ENCODE measurements at places on chromosomes 3 and 15.

DNA sequence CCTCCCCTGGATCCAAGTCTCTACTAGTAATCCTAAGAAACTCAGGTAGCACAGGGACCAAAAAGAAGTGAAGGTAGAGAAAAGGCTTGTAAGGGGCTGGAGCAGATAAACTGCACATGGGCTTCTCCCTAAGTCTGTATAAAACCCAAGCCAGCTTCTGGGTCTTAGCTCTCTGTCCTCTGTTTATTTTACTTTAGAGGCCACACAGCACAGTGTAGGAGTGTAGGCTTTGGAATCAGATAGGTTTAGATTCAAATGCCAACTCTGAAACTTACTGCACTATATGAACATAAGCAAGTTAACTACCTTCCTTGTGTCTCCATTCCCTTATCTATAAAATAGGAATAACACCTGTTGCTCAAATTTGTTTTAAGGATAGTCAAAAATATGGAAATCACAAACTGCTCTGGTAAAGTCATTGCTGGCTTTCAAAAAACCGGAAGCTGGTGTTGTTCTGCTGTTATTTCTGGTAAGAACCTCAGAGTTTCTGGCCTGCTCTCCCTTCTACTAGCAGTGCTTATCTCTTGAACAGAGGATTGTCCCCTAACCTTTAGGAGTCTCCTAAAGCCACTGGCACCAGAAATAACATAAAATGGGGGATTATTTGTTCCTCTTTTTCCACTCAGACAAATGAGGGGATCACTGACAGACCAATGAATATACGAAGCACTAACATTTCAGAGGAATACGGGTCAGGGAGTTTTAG lies 33.8 kb downstream of the PIK3R4 start:
- DNase-seq = no peak

DNA sequence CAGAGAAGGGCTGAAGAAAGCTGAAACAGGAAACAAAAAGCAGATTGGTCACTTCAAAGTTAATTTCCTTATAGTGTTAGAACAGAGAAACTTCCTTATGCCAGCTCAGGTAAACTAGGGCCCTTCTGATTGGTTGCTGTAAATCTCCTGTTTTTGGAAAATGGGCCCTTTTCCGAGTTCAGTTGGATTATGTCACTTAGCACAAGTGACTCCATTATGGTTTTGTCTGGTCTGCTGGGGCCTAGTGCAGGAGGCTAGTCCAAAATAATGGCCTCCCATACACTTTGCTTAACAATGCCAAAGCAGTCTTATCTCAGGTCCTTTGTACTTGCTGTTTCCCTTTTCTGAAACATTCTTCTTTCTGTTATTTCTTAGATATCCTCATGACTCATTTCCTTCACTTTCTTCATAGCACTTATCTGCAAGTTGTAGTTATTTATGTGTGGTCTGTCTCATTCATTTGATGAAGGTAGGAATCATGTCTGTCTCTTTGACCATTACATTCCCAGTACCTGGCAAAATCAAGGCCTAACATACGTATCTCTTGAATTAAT lies 7.7 kb upstream of the DCP1A start:
- DNase-seq = no peak

DNA sequence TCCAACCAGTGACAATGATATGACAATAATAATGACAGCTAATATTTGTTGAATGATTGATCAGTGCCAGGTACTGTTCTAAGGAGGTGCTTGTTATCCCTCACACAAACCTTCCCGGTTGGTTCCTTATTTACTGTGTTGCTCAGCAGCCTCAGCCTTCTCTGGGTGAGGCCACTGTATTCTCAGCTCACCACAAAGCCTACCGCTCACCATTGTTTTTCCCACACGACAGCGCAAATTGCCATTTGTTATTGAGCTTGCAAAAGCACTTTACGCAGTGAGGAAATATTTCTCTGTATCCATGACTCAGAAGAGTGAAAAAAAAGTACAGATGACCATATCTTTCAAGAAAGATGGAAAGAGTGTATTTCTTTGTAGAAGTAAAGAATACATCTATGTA lies 49.5 kb upstream of the PDZRN3 start:
- no peak for DNase-seq

DNA sequence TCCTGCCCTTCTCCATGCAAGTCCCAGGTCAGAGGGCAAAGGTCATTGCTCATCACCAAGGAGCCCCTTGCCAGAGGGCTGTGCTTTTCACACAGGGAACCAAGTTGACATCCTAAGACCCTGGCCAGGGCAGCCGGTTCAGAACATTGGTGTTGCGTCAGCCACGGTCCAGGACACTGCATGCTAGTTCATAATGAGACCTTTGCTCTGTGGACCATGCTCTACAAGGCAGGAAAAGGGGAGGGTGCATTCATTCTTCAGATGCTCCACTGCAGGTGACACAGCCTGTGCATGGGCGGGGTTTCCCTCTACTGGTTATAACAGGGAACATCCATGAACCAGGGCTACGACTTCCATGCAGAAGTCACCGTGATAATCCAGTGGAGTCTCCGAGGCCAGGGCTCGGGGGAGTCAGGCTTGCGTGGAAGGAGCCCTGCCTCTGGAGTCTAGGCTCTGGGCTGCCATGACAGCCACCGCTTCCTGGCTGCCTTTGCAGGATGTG lies 81.6 kb downstream of the OCA2 start:
- no peak for DNase-seq

- DNase-seq = no peak
Measured at GRCh38 chr15:33135355-33135781, 59.1 kb downstream of the FMN1 start.

- no peak for DNase-seq
Measured at GRCh38 chr15:95937128-95937528, 393.4 kb upstream of the NR2F2 start.

- DNase-seq = no peak
Measured at GRCh38 chr3:123499322-123499721, 50.4 kb upstream of the ADCY5 start.

- DNase-seq = no peak
Measured at GRCh38 chr3:13493867-13494441, 13.8 kb downstream of the HDAC11 start.

- no peak for DNase-seq
Measured at GRCh38 chr15:40198355-40199085, 37.7 kb downstream of the BUB1B start.

- no peak for DNase-seq
Measured at GRCh38 chr3:10635446-10636076, 130.2 kb upstream of the ATP2B2 start.

DNA sequence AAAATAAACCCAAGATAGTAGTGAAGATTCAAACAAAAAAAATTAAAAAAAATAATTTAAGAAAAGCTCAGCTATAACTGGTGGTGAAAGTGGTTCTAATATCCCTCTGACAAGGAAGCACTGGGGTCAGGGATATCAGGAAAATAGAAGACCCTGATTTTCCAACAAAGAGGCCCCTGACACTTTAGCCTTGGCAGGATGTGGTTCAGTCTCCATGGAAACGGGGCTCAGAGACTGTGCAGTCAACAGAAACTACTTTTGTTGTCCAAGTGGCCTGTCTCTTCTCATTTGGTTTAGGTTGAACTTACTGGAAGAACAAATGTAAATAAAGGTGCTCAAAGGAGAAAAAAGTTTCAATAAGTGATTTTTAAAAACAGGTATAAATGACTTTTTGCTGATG lies 27.2 kb downstream of the INTS14 start:
- DNase-seq = no peak

DNA sequence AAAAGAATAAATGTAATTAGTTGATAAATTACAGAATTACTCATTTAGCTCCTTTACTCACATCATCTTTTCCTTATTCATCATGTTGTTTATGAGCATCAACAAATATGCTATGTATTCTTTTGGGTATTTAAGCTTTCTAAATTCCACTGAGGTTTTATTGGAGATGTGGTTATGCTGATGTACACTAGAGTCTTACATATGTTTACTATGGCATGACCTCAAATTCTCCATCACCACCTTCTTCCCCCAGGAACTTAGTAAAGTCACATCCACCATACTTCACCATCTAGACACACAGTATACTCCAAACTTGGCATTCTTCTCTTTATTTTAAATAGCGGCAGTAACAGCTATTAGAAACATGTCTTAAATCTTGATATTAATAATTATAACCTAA lies 74.1 kb upstream of the MELTF start:
- no peak for DNase-seq

- DNase-seq = no peak
Measured at GRCh38 chr3:58751235-58751634, 84.7 kb upstream of the FAM3D start.

DNA sequence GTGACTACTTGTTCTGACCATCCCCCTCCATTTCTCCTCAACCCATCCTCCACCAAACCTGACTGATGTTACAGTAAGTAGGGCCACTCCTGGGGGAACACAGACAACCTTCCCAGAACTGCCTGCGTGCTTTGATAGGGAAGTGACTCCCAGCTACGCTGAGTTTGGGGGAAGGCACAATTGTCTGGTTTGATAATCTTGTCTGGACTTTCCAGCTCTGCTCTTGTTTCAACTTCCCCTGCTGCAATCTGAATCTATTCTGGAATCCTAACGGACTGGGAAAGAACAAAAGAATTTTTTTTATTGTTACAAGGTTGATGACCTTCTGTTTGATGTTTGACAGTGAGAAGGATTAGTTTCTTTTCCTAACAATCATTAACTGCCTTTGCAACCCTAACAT lies 895.6 kb downstream of the ROBO1 start:
- no peak for DNase-seq

GRCh38 chr3:14457999-14458398 lies 55.6 kb downstream of the SLC6A6 start:
- peak; percentile 74 for DNase-seq

DNA sequence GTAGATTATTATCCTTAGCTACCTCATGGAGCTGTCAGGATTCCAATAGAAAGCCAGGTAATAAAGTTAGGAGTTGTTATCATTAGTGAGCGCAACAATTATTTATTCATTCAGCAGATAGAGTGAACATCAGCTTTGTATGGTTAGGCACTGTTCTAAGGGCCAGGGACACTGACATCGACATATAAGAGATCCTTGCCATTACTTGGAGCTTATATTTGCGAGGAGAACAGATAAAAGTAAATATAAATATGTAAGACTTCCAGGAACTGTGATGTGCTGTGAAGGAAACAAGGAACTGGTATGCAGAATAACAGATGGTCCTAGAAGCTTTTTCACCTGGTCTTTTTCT lies 473 bp downstream of the LSM3 start:
- no peak for DNase-seq

DNA sequence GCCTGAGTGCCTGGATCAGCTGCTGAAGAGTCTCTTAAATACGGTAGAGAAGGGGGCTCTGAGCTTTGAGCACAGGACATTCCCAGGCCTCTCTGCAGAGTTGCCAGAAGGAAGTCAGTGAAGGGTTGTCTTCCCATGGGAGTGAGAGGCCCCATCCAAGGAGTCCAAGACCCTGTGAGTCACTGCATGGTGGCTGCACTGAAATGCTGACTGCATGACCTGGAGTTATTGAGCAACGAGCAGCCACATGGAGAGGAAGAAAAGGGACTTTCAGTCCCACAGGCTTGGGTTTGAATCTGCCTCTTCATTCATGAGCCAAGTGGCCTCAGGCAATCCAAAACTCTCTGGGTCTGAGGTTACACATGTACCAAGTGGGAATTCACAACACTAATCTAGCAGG lies 69.6 kb upstream of the RASGRF1 start:
- no peak for DNase-seq

GRCh38 chr15:101048581-101049030 lies 129.4 kb downstream of the LRRK1 start:
- DNase-seq = no peak

DNA sequence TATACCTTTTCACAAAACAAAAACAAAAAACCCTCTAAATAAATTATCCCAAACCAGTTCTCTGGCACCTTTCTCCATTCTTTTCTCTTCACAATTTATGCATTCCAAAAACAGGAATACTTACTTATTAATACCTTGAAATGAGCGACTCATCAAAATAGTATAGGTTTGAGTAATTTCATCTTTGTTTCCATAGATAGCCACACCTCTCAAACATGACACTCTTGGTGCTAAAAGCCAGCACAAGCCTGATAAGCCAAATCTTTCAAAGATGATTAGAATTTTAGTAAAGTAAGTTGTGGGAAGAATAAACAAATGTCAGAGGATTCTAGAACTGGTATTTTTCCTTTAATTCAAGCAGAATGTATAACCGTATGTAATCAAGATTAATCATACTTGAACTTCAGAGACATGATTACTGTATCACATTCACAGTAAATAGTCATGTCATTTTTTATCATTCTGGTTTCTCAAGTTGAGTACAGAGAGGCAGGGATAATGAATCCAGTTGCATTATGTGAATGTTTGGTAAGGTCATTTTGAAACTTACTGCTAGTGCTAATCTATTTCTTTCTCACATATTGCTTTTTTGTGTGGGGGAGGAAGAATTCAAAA lies 12.1 kb upstream of the WDR5B start:
- no peak for DNase-seq

GRCh38 chr3:3020209-3020608 lies 90.0 kb downstream of the IL5RA start:
- no peak for DNase-seq

GRCh38 chr15:37040072-37040742 lies 60.1 kb downstream of the MEIS2 start:
- DNase-seq = no peak

DNA sequence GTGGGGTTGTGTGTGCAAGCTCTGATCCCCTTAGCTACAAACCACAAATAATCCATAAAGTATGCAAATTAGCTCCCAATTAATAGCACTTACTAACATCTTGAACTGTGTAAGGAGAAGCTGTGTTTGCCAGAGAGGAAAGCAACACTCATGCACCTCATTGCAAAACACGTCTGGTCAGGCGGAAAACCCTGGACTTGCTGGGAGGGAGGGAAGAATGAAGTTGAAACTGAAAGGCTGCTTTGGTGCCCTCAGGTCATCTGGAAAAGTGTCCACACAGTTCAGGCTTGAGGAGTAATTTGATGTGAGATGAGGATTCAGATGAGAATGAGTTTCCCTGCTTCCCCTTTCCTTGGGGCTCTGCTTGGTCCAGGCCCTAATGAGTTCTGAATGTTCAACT lies 185.5 kb upstream of the ANKRD28 start:
- DNase-seq = no peak

GRCh38 chr3:138774529-138775253 lies 60.0 kb downstream of the PIK3CB start:
- peak; percentile 4 for DNase-seq

DNA sequence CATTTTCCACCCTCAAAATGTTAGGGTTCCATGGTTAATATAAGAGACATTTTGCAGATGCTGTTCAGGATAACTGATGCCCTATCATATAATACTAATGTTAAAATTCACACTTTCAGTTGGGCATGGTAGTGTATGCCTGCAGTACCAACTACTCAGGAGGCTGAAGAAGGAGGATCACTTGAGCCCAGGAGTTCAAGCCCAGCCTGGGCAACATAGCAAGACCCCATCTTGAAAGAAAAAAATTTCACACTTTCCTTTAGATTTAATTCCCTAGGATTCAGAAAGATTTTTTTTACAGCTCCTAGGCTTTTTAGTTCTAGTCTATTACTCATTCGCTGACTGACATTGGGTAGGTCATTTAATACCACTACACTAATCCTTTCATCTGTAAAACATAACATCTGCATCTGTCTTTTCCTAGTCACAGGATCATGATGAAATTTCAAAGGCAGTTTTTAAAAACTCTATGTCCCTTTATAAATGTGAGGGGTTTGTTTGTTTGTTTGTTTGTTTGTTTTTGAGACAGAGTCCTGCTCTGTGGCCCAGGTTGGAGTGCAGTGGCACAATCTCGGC lies 103.7 kb downstream of the MYO5A start:
- no peak for DNase-seq
